ENCODE measurements at places on chromosomes 4 and X.

DNA sequence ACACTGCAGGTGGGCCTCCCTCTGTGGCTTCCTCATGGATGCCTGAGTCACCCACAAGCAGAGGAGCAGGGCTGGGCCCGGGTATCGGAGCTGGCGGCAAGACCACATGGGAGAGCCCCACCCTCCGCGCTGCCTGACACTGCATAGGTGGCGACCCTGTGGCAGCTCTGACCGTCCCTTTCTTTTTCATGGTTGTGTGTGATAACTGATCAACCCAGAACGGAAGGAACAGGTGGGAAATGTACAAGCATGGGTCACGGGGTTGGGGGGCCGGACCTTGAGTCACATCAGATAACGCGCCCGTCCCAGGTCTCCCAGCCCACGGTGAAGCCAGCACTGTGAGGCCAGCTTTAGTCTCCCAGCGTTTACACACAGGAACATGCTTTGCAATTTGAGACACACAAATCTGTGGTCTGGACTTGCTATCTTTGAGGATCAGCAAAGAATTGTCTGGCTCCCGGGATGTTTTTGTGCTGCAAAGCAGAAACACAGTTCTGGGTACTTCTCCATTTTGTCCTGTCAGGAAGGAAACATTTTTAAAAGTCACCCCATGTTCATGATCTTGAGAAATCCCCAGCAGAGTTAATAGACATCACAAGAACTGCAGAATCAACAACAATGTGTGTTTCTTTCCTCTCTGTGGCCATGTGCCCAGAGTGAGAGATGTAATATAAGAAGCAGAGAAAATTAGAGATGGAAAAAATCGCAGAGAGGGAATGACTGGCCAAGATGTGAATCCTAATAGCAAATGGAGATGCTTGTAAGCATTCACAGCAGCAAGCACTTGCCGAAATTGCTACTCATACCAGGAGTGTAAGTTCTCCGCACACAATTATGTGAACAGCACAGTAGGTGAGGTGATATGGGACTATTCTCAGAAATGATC, 70.1 kb upstream of the CBR4 start:
- no peak for DNase-seq

DNA sequence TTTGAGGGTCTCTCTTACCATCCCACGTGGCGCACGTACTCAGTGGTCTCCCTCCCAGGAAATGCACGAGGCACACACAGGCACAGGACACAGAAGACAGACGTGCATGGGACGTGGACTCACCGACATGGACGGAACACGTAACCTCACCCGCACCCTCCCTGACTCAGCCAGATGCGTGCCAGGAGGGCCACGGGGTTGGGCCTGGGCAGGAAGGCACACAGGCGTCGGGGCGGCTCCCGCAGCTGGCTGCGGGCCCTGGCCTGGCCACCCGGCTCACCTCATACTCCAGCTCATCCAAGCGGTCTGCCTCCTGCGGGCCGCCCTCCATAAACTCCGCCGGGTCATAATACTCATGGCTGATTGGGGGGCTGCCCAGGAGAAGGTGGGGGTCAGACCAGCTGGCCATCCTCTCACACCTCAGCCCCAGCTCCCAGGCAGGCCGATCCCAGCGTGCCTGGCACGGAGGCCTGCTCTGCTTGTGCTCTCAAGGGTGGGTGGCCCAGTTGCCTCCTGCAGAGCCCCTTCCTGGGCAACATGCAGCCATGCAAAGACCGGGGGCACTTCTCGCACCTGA, 12.6 kb downstream of the SSR4 start:
- DNase-seq: no peak

DNA sequence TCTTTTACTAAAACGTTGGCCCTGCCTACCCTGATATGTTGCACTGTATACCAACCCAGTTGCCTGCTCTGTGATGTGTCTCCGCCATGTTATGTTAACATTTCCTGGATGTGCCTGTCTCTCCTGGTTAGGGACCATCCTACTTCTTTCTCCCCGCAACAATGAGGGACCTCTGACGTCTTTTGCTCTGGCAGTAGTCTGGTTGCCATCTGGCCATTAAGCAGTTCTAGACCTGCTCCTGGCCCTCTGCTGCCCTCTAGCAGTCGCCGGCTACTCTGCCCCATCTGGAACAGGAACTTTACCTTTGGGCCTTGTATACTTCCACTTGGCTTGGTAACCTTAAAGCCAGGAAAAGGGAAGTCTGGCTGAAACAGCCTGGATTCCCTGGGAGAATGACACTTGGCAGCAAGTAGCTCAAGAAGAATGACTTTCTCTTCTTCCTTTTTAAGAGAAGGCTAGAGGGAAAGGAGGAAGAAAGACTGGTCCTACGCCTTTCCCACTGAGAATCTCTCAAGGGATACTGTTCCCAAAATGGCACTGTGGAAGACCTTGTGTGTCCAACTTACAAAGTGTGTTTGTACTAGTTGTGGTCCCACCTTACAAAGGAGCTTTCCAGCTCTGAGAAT, 63.5 kb downstream of the GPC3 start:
- DNase-seq: no peak

DNA sequence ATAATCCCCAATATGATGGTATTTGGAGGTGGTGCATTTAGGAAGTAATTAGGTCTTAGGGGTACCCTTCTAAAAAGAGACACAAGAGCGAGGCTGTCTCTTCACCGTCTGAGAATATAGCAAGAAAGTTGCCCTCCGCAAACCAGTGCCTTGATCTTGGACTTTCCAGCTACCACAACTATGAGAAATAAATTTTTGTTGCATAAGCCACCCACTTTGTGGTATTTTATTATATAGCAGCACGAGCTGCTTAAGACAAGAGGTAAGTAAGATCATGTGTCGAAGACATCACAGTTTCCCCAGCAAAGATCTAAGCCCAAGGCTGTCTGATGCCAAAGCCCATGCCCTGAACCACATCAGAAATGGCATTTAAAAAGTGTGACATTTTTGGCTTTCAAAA, 9.6 kb upstream of the EXOSC9 start:
- no peak for DNase-seq

DNA sequence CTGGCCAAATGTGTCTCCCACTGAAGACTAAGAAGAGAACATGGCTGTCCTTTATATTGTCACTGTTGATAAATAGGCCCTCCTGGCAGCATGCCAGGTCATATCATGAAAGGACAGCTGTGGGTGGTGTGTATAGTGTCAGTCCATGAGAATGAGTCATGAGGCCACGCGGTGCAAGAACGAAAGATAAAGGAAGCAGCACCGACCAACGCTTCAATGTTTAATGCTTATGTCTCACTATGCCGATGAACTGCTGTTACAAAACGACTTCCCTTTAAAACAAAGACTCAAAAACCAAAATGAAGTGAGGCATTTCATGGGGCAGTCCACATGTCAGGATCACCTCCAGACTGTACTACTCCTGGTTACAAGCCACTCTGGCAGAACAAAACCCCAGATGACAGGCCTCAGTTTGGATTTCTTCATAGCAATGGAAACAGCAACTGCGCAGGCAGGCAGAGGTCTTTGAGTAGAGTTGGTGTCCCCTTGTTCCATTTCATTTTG, 5.2 kb upstream of the TCEANC start:
- DNase-seq: peak; percentile 46

- no peak for DNase-seq
Observed at GRCh38 chr4:24209906-24210305, 320.1 kb upstream of the PPARGC1A start.

DNA sequence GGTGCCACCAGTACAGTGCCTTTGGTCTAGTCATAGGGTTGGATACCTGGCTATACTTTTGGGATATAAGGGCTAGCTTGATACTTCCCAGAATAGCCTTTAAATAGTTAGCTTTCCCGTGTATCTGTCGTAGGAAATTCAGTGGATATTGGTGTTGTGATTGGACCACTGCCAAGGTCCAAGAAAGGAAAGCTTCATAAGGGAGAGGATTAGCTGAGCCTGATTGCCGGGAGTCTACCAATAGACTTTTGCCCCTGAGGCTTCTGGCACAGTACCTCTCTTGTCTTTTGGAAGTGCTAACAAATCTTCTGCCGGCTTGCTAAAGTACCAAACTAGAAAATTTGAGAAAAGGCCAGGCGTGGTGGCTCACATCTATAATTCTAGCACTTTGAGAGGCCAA, 350.6 kb downstream of the CHIC1 start:
- DNase-seq: no peak

DNA sequence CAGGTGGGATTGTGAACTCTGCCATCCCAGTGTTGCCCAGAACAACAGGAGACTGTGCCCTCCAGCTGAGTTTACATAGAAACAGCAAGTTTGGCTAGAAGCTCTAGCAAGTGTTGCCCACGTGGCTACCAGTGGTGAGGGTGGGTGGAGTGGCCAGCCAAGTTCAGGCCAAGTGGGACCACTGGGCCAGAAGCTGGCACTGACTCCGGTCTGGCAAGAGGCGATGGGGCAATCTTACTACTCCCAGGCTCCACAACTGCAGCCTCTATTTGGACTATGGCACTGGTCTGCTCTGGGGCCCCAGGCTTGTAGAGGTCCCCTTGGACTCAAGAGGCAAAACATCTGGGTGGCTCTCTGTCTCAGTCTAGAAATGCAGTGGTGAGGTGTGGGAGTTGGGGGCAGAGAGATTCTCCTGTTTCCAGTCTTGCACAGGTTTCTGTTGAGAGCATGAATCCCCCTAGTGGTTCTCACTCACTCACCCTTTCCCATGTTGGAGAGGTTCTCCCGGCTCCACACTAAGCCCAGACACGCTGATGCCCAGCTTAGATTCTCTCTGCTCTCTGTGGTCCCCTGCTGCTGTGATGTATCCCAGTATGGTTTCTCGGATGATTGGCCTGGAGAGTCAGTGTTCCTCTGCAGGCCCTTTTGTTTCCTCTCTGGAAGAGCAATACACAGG, 615.3 kb downstream of the PDHA2 start:
- DNase-seq: no peak

DNA sequence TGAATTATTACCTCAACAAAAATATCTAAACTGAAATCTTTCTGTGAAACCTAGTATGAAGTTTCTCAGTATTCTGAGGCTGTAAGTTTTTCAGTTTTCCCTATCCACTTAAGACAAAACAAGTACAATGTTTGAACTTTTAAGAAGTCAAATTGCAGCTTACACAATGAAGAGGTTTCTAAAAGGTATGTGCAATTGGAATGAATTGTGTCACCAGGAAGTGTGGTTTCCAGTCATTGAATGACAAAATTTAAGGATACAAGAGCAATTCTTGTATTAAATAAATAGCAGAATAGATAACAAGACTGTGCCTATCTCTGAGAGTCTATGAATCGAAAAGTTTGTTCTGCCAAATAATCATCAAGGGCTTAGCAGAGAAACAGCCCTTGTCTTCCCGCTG, 207.3 kb downstream of the ANKRD50 start:
- no peak for DNase-seq

- peak; percentile 67 for DNase-seq
Observed at GRCh38 chrX:49165901-49166881, 3.6 kb downstream of the MAGIX start.

DNA sequence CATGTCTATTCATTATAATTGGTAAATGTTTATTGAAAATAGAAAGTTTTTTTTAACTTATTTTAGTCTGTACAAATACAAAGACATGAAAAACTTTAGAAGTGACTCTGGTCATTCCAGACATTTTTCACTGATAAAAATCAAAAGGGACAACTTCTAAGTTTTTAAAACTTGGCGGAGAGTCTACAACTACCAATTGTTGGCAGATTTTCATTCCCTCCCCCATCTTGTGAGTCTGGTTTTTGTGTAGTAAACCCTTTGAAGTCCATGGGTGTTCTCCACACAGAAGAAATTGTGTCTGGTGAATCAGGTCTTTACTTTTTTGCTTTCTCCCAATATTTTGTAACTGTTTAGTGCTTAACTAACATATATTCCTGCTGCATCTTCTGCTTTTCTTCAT, 336.5 kb downstream of the PDGFC start:
- no peak for DNase-seq

DNA sequence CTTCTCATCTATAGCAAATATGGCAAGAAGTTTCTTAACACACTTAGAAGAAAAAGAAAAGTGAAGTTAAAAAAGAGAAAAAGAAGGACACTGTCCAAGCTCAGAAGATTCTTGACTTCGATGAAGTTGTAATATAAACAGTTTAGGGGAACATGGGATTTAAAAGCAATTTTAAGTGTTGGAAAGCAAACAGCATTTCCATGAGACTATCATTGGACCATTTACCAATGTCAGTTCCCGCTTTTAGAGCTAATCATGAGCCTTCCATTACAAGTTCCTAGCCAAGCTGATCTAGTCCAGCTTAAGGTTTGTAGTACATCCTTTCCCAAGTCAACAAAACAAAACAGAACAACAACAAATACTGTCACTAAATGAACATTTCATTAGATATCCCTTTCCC, 45.1 kb upstream of the FGF2 start:
- DNase-seq: no peak

GRCh38 chr4:21769404-21770147, 179.0 kb downstream of the KCNIP4 start:
- no peak for DNase-seq

- no peak for DNase-seq
Observed at GRCh38 chr4:90982813-90983212, 855.6 kb downstream of the CCSER1 start.

DNA sequence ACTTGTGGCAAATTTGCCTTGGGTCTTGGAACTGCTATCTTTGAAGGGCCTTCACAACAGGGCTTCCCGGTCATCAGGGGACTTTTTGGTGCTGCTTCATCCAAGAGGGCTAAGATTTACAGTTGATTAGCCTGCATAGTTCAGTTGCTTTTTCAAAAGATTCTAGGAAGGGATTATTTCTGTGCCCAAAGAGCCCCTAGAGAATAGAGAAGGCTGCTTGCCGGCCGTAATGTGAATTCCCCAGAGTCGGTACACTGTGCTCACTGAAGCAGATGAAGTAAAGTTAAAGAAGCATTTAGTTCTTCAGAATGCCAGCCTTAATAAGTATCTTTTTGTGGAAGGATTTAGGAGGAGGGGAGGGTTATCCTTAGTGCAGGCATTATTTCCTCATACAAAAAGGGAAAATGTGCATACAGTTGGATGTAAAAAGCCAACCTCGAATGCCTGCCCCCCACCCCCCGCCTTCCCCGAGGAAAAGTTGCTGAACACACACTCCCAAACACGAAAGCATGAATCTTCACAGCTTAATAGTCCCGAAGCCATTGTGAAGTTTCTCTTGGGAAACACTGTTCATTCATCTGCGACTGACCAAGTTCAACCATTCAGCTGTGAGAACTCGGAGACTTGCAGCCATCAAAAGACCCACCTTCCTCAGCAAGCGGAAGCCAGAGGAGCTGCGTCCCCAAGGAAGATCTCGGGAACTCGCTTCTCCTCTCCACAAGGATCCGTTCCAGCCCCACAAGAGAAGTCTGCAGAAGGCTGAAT, 47.6 kb downstream of the ANOS1 start:
- no peak for DNase-seq

DNA sequence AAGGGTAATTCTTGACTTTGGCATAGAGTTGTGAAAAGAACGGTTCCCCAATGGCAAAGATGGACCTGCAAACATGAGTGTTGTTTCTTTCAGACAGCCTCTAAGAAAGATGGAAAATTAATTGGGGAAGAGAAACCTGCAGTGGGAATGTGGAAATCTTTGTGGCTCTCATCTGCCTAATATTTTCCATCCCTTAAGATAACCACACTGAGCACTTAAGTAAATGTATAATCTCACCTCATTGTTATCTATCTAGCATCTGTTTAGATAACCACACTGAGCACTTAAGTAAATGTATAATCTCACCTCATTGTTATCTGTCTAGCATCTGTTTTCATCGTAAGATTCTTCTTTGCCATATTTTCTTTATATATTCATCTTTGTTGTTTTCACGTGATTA, 149.3 kb downstream of the NWD2 start:
- no peak for DNase-seq

All from activated effector memory CD4-positive, alpha-beta T cell treated with Interleukin-2 at 50 U/mL for 16 hours (primary cell).